ENCODE measurements at places on chromosomes 11 and 22. TPM values are rescaled to one million over a fixed set of nuclear protein-coding genes. Genes with fewer than 3 reads are reported as not detected.

GRCh38 chr11:95157824-95158223 lies 68.2 kb downstream of the ENDOD1 start:
- DNase-seq = no peak

DNA sequence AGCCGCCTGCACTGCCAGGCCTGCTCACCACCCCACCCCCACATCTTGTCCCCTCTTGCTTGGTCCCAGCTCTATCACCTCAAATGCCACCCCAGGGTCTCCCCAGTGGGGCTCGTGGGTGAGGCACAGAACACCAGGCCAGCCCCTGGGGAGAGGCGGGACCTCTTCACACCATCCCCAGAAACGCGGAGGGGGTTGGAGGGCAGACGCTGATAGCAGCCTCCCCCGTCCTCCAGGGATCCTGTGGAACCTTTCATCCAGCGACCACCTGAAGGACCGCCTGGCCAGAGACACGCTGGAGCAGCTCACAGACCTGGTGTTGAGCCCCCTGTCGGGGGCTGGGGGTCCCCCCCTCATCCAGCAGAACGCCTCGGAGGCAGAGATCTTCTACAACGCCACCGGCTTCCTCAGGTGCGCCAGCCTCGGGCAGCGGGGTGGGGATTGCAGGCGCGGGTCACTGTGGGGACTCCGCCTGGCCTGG lies 5.8 kb downstream of the PKP3 start:
- no peak for DNase-seq

DNA sequence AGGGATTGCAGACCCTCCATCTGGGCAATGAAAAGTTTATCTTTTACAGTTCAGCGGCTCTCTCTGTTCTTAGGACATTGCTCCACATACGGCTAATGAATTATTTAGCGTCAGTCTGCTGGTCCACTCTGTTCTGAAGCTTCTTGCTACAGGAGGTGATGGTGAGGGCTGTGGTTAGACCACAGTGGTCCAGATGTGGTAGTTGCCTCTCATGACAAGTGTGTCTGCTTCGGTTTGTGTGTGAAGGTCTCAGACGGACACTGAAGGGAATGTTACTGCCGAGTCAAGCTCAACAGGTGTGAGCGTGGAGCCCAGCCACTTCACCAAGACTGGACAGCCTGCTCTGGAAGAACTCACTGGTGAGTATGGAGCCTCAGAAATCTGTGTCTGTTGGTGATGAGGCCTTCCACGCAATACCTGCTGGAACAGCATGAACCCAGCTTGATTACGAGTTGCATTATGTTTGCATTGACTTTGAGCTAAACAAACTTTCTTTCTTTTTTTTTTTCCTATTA lies 220.8 kb downstream of the DBX1 start:
- DNase-seq = no peak

GRCh38 chr11:9047964-9048523 lies 43.4 kb downstream of the SCUBE2 start:
- no peak for DNase-seq

- DNase-seq = no peak
Measured at GRCh38 chr11:833114-833791, 501 bp downstream of the CD151 start.

- no peak for DNase-seq
Measured at GRCh38 chr11:110859998-110860397, 147.8 kb upstream of the ARHGAP20 start.

DNA sequence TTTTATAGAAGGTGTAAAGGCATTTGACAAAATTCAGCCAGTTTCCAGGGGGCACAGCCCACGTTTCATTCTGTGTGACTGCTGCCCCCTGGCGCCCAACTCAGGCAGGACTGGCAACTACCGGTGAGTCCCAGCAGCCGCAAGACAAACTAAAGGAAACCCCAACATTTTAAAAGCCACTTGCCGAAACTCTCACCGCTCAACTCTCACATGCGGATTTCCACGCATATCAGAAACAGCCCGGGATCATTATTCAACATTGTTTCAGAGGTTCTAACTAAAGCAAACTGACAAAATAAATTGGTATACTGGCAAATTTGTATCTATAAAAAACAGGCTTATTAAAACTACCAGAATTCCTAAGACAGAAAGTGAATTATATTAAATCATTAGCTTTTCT lies 48.2 kb downstream of the MORC2 start:
- peak; percentile 73 for DNase-seq

SLC17A6 gene
- under 0.01 TPM for total RNA-seq

FJX1 gene
- total RNA-seq = 3.8 TPM

DNA sequence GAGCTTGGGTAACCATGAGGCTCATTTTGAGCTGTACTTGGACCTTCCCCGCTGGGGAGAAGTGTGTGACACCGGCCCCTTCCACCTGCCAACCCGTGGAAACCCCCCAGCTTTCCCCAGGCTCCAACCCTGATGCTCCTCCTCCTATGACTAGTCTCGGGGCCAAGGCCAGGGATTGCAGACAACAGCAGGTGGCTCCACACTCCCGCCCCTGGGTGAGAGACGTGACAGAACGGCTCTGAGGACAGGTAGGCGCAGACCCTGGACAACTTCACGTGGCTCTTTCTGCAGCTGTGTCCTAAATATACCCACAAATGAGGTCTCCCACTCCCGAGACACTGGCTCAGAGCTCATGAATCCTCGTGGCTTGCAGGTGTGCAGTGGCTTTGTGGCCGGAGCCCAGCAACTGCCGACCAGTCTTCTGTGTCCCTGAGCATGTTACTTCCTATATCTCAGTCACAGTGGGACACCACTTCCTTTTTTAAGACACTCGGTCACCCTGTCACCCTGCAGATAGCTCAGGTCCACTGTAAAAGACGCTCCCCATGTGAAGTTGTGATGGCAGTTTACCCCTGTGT lies 55.2 kb downstream of the NECTIN1 start:
- no peak for DNase-seq

GRCh38 chr11:87114093-87114492 lies 76.4 kb downstream of the TMEM135 start:
- no peak for DNase-seq

- no peak for DNase-seq
Measured at GRCh38 chr11:45180848-45181192, 34.4 kb downstream of the PRDM11 start.

DNA sequence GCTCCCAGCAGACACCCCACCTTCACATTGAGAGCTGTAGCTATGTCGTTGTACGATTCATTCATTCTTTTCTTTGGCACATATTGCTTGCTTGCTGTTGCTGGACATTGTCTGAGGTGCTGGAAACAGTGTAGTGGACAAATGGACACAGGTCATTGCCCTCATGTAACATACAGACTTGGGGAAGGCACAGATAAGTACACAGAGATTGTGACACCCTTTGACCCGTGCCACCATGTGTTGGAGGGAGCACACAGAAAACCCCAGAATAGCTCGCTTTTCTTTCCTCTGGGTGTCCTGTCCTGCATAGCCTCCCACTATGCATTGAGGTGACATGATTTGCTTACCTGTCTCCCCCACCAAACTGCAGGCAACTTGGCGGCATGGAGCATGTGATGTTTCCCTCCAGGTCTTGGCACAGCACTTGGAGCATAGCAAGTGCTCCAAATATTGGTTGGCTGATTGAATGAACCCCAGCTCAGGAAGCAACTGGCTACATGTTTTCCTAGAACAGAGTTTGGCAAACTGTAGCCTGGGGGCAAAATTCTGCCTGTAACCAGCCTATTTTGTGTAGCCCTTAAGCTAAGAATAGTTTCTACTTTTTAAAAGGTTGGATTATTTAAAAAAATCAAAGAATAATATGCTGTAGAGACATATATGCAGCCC lies 30.9 kb upstream of the NECTIN1 start:
- no peak for DNase-seq

DNA sequence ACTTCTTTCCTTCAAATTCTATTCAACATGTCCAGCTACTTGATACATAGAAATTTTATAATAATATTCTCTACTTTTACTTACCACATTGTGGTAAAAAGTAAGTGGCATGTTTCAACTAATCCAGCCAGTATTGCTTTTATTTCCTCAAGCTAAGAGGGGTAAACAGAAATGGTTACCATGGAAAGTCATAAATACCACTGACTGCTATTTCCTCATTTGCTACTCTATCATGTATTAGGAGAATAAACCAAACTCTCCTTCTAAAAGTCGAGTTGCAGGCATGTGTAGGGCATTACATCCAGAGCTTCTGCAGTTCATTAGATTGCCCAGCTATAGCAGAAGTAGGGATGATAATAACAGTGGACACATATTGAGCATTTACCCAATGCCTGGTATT lies 208.4 kb downstream of the MAML2 start:
- DNase-seq = no peak

DNA sequence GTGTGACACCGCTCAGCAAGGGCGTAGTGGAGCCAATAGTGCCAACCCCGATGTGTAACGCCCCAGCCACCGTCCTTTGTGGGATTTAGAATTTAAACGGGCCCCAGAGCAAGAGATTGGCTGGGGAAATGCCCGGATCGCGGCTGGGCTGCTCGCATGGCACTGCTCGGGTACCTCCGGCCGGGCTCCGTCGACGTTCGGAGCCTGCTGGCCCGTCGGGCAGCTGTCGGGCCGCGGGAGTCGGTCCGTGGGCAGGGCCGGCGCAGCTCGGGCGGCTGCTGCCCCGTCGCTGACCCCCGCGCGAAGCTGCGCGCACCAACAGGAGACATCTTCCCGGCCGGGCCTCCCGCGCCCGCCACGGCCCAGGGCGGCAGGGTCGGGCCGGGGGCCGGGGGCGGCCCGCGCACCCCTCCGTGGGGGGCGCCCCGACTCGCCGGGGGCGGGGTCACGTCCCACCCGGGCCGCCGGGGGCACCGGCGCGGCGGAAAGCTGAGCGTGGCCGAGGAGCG lies 1.3 kb upstream of the KDM2A start:
- DNase-seq = no peak

C11orf91 gene
- total RNA-seq = not detected

GAS2 gene
- 3.1 TPM for total RNA-seq

DNA sequence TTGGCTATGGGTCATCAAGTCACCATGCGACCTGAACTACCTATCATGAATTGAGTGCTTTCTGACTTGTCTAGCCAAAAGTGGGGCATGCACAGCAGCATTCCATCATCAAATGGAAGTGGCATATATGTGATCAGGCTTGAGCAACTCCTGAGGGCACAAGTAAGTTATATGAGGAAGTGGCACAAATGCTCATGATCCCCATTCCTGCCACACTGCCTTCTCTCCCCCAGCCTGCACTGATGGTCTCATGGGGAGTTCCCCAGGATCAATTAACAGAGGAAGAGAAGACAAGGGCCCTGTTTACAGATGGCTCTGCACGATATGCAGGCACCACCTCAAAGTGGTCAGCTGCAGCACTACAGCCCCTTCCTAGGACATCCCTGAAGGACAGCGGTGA lies 21.8 kb downstream of the MS4A4E start:
- DNase-seq = no peak

- no peak for DNase-seq
Measured at GRCh38 chr11:107956543-107956942, 28.3 kb downstream of the RAB39A start.

DNA sequence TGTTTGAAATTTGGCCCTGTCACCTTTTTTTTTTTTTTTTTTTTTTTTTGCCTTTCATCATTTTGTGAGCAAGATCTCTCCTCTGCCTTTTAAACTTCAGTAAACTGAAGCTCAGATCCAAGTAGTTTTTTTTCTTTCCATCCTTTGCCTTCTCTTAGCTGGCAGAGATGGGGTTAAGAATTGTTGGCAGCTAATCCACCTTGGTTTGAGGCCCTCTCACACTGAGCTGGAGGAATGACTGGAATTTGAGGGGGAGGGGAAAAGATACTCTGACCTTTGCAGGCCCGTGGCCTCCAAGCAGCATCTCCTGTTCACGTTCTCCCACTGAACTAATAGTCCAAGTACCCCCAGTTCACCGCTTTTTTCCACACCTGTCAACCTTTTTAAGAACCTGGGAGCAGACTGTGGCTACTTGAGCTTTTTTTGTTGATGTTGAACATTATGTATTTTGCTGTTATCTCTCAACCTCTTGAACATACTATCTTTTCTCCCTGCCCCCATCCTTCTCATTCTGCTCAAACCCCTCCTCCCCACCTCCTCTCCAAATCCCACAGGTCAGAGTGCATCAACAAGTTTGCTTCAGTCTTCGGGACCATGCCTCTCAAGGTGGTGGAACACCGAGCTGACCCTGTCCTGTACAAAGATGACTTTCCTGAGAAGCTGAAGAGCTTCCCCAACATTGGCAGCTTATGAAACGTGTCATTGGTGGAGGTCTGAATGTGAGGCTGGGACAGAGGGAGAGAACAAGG lies 66.2 kb downstream of the ALX4 start:
- DNase-seq = no peak

GAL3ST1 gene
- total RNA-seq = 0.09 TPM

GRCh38 chr11:71307811-71308645 lies 55.7 kb upstream of the SHANK2 start:
- no peak for DNase-seq

OR8A1 gene
- not detected for total RNA-seq

DNA sequence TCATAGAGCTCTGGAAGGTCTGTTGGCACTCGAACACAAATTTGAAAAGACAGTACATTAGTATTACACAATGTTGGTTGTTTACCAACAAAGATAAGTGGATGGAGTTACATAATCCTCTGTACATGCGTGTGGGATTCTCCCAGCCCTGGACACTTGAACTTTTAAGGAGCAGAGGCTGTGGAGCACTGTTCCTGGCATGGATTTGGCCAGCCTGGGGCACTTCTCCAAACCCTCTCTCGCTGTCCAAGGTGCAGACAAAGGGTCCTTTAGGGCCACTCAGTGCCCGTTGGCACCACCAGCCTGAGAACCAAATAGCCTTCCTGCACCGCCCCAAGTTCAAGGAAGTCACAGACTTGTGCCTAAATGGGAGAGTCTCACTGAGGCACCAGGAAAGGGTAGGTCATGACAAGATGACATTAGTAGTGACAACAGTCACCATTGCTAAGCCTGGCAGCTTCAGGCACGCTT lies 1.6 kb upstream of the ANO1 start:
- DNase-seq = no peak

DNA sequence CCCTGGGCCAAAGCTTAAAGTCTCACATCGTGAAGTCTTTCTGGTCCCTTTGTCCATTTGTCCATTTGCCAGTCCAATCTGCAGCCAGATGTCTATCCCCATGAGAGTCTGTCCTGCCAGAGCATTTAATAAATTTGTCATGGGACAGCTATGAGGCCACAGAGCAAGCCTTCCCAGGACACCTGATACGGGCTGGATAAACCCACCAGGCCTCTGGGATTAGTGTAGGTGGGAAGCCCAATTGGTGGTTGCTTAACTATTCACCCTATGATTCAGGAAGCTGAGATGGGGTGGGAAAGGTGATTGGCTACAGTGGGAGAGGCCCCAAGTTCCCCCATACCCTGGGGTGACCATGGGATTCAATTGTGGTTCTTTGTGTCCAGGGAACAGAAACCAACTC lies 39.9 kb downstream of the MYEOV start:
- DNase-seq = no peak

- DNase-seq = no peak
Measured at GRCh38 chr22:36465232-36466021, 16.0 kb downstream of the TXN2 start.

DNA sequence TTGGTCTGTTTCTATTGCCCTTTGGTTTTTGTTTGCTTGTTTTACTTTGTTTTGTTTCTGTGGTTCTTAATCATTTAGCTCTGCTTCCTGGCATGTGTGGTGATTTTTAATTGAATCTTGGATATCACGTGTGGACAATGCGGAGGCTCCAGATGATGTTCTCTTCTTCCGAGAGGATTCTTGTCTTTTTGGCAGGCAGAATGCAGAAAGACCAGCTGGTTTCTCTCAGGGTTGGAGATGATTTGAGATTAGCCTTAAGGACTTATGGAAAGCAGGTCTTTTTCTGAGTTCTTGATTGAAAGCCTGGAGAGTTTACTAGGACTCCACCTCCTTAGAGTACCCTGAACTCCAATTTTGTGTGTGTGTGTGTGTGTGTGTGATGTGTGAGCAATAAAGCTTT lies 21.0 kb upstream of the ANO1 start:
- no peak for DNase-seq

OR8D4 gene
- not detected for total RNA-seq

HMOX1 gene
- 32.2 TPM for total RNA-seq
